ENCODE measurements at places on chromosomes 4 and X.

GRCh38 chrX:21225643-21226042, 148.6 kb upstream of the CNKSR2 start:
- no peak for DNase-seq

- DNase-seq = no peak
These were observed 129.4 kb downstream of the CLCN4 start for GRCh38 chrX:10286195-10286594.

DNA sequence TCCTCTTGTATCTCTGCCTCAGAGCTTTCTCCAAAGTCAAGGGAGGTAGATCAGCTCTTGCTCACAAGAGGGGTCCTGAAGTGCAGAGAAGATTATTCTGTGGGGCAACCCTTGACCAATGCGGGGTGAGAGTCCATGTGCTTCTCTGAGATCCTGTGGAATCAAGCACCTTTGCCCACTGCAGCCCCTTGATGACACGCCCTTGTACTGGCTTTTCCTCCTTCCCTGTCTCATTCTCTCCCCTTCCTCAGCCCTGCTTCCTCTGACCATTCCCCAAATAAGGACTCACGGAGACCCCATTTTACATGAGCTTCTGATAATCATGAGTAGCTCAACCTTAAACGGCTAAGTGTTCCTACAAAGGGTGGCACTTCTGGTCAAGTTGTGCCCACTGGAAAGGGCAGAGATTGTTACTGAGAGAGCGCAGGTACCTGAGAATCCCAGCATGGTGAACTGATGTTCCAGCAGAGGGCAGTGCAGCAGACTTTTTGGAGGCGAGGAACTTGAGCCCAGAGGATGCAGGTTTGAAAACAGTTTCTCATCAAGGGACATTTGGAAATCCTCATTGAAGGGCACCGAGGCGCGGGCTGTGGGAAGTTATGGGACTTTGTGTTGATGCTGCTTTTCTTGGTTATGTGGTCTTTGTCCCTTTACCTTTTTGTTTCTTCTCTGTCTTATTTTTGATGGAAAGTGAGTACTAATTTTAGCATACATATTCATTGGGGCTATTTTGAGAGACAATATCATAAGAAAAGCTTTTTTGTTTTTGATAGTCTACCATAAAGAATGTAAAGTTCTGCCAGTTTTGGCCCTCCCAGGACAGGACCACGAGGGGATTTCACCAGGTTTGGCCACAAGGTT, 201.3 kb downstream of the RBM46 start:
- DNase-seq = peak; percentile 68

DNA sequence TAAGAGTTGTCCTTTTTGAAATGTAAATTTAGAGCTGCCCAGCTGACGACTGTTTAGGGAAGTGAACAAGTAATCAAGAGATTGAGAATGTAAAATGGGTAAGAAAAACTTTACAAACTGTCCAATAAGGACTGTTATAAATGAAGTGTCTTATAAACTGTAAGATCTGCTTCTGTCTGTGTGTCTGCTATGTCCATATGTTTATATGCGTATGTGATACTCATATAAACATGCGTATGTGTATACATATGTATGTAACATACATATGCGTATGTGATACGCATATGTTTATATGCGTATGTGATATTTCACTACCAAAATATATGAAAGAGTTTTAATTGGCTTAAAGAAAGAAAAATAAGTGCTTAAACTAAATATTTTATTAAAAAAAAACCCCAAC, 416.0 kb upstream of the GALNTL6 start:
- no peak for DNase-seq

DNA sequence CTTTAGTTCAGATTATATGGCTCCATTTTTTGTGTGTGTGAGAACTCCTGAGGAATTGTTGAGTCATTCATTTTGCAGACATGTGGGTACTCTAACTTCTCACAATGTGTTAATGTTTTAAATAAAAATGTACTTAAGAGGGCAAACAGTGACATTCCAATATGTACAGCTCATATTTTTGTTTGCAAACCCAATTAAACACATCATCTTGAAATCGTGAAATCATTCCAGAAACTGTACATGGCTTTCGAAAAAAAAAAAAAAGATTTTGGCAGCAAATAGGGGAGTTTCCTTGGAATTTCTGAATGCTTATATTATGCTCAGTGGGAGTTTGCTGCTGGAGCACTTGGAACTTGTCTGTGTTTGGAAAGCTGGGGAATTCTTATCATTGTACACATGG, 85.0 kb downstream of the HPGD start:
- no peak for DNase-seq

DNA sequence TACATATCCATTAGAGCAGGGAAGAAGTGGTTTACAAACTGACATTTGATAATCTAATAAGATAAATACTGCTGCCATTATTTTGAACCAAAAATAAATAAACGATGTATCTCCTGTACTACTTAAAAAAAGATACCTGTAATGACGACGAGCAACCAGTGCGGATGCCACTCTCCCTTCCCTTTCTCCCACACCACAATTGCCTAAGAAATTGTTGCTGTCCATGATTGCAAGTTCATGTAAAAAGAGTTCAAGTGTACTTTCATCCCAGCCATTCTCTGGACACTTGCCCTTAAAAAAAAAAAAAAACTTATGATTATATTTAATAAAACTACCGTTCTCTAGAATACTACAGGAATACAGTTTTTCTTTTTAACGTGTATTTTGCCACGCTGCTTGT, 1.4 kb downstream of the SEPSECS start:
- no peak for DNase-seq

DNA sequence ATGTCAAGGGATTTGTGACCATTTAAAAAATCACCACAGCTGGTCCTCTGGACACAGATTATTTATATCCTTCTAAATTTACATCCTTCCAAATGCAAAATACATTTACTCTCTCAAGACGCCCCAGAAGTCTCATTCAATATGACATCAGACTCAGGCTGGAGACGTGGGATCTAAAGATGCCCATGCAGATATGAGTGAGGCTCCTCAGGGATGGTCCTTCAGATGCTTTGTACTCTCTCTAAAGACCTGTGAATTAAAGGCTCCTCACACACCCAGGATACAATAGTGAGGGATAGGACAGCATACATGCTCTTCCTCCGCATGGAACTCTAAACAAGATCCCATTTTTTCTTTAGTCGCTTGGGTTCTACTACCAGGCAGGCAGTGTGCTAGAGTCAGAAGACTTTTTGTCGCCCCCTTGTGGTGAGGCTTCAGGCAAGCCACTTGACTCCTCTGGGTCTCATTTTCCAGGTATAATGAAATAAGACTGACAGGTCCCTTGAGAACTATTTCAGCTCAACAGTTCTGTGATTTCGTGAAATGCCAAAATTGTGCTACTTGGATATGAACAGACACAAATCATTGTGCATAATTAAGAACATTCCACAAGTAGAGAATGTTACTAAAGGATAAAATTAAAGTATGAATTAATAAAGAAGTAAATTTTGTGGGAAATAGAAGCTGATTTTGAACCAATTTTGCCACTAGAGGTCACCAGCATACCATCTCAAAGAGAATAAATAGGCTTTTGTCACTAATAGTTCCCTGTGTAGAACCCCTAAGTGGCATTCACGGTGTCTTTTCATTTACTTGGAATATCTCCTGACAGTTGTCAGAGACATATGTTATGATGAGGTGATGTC, 13.7 kb upstream of the SCOC start:
- DNase-seq = peak; percentile 72
